Skin of body (tissue), 3 donors: ENCODE measurements at places on chromosomes 4 and X. TPM values are rescaled to one million over a fixed set of nuclear protein-coding genes. Genes with fewer than 3 reads are reported as not detected.

DNA sequence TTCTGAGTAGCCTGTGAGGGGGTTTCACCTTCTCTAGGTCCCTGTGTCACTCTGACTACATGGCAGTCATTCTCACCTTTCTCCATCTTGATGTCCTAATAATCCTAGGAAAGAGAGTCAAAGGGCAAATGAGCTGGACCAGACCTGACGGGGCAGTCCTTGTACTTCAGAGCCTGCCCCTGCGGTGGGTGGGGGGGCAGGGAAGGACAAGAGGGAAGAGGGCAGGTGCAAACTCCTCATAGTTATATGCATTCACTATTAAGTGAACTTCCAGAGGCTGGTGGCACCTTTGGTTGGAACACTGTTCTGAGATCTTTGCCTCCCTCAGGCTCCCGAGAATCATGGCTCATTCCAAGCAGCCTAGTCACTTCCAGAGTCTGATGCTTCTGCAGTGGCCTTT lies at the start of gene AWAT1:
TSS of gene AWAT1 (plus strand) at position 301 of the 400 bp plus-strand sequence. CDS start at position 342, 41 bp downstream.
- DNase-seq = no peak

DNA sequence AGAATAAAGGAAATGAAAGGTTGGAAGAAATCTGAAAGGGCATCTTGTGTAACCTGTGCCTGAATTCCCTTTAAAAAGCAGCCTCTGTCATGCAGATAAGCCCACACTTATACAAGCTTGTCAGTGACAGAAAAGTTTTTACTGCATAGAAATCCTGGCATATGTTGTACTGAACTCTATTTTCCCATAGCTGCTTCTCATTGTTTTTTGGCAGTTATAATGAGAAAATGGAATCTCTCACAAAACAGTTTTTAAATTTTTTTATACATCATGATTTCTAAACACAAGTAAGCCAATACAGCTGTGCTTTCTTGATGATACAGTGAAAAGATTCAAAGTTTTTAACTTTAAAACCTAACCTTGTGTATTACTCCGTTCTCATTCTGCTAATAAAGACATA lies 511.4 kb upstream of the ARX start:
- peak; percentile 1 for DNase-seq

- DNase-seq = no peak
These were observed 75.2 kb downstream of the JAKMIP1 start for GRCh38 chr4:6125103-6125651.

DNA sequence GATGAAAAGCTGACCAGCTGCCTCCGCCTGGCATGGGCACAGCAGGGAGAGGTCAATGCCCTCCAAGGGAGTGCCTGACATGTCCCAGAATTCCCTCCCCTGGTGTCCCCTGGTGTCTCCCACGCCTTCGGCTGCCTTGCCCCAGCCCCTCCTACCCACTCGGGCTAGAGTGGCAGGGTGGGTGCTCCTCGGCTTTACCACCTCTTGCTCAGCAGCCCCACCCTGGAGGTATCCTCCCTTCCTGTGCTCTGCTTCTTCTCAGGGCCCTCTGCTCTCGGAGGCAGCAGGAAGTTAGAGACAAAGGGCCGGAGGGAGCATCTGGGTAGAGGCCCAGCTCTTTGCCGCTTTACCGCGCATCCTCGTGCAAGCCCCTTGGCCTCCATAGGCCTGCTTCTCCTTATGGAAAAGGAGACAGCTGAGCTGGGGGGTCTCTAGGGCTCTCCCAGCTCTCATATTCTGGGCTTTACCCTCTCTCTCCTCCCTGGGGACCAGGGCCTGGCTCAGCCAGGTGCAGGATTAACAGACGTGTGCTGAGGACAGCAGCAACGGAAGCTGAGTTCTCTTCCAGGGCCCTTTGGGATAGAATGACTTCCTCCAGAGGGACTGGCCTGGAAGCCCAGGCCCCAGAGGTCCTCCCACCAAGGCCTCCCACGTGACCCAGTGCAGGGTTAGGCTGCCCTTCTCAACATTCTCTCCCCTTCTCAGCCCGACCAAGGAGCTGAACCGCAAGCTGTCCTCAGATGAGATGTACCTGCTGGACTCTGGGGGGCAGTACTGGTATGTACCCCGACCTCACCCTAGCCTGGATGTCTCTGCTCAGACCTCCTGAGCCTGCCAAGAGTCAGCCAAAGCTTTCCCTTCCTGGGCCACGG lies 17.2 kb downstream of the XPNPEP2 start:
- no peak for DNase-seq

- no peak for DNase-seq
These were observed 15.1 kb upstream of the P2RY8 start for GRCh38 chrX:1551959-1552546.

- DNase-seq = no peak
These were observed 2.8 kb downstream of the PORCN start for GRCh38 chrX:48511560-48511959.

GRCh38 chrX:7134981-7135380 lies 12.5 kb upstream of the STS start:
- no peak for DNase-seq

GRCh38 chr4:173093361-173093760 lies 75.2 kb upstream of the GALNT7 start:
- no peak for DNase-seq

The CRMP1 gene
- total RNA-seq = 6.0 TPM

The TSPAN7 gene
- total RNA-seq = 9.8 TPM
